ENCODE measurements at places on chromosomes 5 and 9. TPM values are rescaled to one million over a fixed set of nuclear protein-coding genes. Genes with fewer than 3 reads are reported as not detected.

Gene TSLP
- polyA plus RNA-seq, result 0.90 TPM

- no peak for DNase-seq
Measured at GRCh38 chr9:130393681-130394071, 51.1 kb upstream of the ASS1 start.

DNA sequence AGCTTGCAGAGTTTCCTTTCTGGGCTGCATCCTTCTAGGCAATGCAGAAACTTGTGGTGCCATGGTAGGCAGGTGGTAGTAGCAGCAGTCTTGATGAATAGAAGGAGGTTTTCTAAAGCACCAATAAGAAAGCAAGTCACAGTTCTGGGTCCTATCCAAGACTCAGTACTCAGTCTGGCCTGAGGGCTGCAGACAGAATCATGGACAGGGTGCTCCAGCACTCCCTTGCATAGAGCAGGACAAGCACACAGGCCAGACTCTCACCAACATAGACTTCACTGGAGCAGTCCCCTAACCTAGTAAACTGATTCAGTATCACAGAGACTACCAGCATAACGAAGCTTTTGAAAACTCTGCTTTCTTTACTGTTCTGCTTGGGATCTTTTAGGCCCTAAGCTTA lies 134.0 kb upstream of the RUSC2 start:
- DNase-seq, result no peak

GRCh38 chr5:14199902-14200301 lies 56.8 kb downstream of the TRIO start:
- DNase-seq, result no peak

DNA sequence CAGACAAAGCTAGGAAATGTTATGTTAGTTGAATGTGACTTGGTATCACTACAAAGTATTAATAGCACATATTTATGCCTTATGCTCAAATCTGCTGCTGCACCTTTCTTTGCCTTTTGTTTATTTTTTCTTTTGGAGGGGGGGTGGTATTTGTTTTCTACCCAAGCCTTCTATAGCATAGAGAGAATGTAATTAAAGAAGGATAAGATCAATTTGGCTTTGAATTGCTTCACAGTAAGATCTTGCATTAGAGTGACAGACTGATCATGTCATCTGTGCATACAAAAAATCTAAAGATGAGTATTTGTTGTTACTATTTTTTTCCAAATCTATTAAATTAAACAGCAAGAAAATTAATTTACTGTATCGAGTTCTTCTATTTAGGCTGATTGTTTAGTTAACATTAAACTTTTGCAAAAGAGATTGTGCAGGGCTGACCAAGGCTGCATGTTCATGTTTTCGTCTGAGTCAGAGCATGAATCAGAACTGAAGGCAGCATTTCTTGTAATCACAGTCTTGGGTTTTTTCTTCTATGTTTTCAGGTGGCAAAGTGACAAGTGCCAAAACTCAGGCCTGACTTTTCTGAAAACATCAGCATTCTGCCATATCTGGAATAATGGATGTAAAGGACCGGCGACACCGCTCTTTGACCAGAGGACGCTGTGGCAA lies 1007.1 kb upstream of the WWC1 start:
- no peak for DNase-seq
